Left renal pelvis (tissue), 4 donors: ENCODE measurements at places on chromosomes 7 and 10. TPM values are rescaled to one million over a fixed set of nuclear protein-coding genes. Genes with fewer than 3 reads are reported as not detected.

GRCh38 chr7:112160130-112160770, 45.9 kb downstream of the DOCK4 start:
- no peak for DNase-seq

DNA sequence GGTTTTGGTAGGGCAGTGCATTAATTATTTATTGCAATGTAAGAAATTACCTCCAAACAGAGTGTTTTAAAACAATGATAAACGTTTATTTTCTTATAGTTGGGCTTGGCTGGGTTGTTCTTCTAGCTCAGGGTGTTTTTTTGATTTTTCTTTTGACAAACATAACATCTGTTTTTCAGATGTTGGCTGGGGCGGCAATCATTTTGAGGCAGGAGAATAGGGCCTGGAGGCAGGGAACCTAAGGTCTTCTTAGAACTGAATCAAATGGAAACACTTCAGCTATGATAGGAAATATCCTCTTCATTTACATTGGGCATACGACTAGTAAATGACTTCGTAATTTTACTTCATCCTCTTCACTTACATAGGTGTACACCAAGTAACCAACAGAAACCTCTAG, 47.4 kb upstream of the NAMPT start:
- DNase-seq, result no peak

DNA sequence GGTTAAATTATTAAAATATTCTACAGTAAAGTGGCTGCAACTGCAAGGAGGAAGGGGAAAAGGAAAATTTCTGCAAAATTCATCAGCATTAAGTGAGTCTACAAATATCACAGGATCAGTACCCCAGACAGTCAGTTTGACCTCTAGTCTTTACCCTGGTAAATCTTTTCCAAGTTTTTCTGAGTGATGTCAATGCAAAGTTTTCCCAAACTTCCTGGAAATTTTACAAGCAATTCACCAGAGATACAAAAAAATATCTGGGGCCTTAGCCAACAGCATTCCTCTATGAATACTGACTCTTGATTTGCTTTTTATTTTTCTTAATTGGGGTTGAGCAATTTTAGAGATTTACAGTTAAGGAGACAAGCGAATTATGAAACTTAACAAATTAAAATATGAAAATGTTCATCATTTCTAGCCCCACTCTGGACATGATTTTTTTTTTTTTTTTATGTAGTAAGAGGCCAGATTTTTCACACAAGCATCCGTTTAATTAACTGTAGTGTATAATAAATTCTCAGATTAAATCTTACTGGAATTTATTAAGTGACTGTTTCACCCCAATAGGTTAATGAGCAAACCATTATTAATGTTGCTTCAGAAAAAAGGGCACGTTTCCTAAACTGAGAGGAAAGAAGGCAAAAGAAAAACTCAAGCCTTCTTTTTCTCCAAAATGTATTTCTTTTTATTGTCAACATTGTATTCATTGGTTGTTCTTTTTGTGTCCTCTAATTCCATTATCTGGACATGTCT, 539.5 kb upstream of the FZD8 start:
- no peak for DNase-seq

- DNase-seq, result no peak
Measured at GRCh38 chr7:130689683-130690082, 3.3 kb upstream of the TSGA13 start.

DNA sequence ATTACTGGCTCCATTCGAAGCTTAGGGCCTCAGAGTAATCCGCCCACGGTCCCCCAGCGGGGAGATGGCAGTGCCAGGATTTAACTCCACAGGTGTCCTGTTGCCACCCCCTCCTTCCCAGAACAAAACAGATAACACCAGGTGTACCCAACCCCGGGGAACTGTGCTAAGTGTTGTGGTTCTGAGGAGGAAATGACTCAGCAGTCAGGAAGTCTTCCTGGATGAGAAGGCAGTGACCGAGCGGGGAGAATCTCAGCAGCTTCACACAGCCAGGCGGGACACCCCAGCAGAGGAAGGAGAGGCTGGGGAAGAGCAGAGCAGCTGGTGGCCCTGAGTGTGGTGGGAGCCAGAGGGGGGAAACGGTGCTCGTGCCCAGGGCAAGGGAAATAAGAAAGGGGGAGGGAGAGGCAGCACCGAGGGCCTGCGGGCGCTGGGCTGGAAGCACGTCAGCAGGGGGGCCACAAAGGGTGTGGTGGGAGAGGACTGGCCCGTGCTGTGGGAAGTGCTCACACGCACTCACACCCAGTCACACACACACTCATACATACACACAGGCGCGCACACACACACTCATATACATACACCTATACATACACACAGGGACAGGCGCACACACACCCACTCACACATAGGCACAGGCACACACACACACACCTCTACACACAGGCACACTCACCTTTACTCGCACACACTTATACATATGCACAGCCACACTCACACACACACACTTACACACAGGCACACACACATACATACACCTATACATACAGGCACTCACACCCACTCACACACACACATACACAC, 59.8 kb upstream of the CHST15 start:
- no peak for DNase-seq

DNA sequence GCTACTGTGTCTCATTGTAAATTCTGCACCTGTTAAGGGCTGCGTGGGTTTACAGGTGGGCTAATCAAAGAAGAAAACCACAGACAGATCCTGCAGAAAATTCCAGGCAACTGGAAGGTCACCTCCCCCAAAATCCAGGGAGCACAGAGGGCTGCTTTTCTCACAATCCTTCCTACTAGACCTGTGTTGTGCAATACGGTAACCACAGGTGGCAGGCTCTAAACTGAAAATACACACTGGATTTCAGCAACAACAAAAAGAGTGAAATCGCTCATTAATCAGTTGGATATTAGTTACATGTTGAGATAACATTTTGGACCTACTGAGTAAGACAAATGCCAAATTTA, 83.2 kb downstream of the SLC16A9 start:
- DNase-seq, result no peak

PFKP gene
- polyA plus RNA-seq, result 26.2 TPM

RBP3 gene
- 0.07 TPM for polyA plus RNA-seq

FKBP9 gene
- polyA plus RNA-seq, result 156 TPM

FRAT2 gene
- polyA plus RNA-seq, result 12.6 TPM
